ELR (cell line): ENCODE measurements at places on chromosomes 1 and 21.

DNA sequence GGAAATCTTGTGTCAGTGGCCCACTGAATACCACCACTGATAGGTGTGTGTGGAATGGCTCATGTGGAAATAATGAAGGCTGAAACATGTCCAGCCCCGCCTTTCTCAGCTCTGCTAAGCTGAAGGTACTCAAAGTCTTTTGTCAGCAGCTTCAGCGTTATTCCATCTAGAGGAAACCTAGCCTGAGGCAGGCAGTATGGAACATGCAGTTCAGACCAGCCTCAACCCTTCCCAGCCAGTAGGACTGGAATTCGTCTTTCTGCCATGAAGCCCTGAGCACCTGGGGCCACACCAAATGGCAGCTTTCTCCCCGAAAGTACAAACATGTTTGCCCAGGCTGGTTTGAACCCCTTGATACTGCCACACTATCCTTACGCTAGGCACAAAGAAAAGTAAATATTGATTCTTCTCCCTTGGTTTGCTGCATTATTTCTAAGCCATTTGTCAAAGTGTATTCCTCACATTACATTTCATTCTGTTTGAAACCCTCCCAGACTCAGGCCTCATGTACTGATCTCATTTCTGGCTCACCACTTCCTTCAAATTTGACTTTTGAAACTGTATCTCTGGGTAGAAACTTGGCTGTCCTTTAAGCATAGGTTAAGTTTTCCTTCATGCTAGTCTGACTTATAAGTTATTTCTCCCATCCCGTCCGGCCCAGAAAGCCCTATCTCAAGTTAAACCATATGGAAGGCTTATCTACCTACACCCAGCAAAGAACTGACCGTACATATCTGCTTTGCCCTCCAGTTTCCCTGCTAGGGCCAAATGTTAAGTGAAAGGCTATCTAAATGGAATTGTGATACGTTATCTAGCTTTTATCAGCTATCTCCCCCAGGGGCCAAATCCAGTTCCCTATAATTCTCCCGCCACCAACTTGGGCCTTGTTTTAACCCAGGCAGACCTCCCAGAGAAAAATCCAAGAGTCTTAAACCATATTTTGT is 45.7 kb upstream of the HOOK1 start:
- no peak for DNase-seq

DNA sequence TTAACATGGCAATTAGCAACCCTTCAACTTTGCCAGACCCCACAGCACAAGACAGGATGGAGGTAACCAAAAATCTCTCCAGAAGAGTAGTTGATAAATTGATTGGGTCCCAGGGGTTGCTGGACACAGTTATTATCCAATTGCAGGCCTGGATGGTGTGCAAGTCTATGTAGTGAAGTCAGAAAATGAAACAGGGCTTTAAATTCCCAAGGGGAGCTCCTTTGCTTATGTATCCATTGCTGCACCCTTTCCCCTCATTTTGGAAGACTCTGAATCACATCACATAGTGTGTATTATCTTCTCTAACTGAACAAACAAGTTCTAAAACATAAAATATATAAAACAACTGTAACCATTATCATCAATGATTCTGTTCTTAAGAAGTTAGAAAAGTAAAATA is 550.2 kb downstream of the LMO4 start:
- no peak for DNase-seq

GRCh38 chr1:92728697-92729096 is 56.2 kb downstream of the EVI5 start:
- peak; percentile 32 for DNase-seq

GRCh38 chr1:117466761-117467160 is 99.5 kb downstream of the MAN1A2 start:
- DNase-seq = peak; percentile 48
